ENCODE measurements at places on chromosomes 1 and 21.

GRCh38 chr21:14826630-14827029 lies 238.2 kb downstream of the NRIP1 start:
- DNase-seq = no peak

- DNase-seq = peak; percentile 15
Observed at GRCh38 chr1:167689567-167689920, 32.2 kb upstream of the MPZL1 start.

DNA sequence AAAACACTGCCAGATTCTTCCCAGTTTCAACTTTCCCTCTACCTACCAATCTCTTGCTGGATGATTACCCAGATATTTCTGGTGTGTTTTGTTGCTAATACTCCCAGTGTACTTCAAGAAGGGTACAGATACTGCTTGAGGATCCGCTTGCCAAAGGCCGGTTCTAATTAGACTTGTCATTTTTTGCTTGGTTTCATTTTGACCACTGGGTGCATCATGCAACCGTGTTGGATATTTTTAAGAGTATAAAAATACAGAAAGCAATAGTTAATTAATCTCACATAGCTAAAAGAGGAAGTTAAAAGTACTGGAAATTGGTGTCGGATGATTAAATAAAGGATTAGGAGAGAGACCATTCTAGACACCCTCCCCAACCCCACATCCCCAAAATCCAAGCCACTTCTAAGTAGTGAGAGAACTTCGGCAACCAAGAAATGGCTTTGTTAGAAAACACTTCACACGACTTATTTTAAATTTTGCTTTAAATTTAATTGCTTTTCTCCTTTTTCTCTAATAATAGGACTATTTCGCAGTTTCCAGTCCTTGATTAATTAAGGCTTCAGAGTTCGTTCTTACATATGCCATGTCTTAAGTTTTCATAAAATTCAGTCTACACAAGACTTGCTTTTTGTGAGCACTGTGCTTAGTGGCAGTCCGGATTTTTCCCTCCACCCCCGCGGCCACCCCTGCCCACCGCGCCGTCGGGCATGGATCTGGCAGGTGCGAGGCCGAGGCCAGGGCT lies 2.5 kb upstream of the CDKN2C start:
- DNase-seq = peak; percentile 61

DNA sequence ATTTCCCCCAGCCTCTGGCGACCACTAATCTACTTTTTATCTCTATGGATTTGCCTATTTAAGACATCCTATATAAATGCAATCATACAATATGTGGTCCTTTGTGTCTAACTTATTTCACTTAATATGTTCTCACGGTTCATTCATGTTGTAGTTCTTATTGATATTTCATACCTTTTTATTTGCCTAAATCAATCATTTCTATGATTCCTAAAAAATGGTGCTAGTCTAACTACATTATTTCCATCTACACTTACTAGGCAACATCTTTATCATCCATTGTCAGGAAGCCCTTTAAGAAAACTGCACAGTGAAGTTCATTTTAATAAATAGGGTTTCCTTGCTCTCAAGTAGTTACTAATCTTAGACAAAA lies 380 bp upstream of the FBXO28 start:
- no peak for DNase-seq

- peak; percentile 53 for DNase-seq
Observed at GRCh38 chr21:38806942-38807284, 1.2 kb downstream of the ETS2 start.

Data from fibroblast of mammary gland (primary cell).